Amniotic stem cell (primary cell): ENCODE measurements at places on chromosomes 2 and 18.
A peak's percentile ranks its signal among the peaks of the same experiment; 100 is the strongest.

DNA sequence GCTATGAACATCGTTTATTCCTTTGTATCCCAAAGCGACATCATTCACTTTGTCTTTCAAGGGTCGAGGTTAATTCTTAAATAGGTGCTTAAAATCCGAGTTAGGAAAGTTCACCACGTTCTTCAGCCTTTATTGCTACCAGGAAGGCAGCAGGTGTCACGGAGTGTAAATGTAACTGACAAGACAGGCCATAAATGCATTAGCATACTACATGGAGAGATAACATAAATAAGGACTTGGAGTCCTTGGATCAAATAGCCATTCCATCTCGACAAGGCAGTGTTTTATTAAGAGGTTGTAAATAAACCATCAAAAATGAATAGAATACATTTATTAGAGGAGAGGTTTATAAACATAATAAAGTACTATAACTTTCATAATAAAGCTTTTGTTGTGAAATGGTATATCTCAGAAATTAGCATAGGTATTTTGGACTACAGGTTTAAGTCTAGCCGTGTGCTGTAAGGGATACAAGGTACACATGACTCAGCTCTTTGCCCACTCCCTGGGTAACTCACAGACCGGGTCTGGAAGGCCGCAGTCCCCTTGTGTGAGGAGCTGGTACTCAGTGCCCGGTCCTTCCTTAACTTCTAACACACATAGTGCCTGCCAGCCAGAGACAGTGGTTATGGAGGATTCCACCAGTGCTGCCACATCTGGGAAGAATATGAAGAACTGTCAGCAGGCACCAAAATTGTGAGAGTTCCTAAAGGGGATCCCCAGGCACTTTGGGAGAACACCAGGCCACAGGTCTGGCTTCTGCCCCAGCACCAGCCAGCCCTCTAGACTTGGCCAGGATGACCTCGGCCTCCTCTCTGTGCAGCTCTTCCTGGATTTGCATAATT is 29.4 kb downstream of the CAPN13 start:
- DNase-seq, result no peak

GRCh38 chr2:109436610-109437225 is 177.0 kb downstream of the SEPTIN10 start:
- no peak for DNase-seq

DNA sequence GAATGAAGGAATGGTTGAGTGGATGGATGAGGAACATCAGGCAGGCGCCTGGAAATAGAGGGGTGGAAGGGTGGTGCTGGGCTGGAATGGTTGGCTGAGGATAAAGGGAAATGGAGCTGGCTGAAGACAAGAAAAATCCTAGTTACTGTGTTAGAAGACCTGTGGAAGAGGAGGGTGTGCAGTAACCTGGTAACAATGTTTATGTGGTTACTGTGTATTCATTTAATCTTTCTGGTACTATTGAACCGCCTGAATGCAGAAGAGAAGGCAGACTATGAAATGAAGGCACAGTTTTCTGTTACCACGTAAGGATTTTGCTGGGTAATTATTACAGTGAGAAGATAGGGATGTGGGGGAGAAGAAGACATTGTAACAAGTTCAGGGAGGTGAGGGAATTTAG is 110.3 kb upstream of the MGAT5 start:
- DNase-seq, result no peak

- DNase-seq, result no peak
Observed at GRCh38 chr2:42390401-42390969, 29.5 kb upstream of the COX7A2L start.

GRCh38 chr2:108921096-108922030 is 67.7 kb downstream of the EDAR start:
- DNase-seq, result no peak

DNA sequence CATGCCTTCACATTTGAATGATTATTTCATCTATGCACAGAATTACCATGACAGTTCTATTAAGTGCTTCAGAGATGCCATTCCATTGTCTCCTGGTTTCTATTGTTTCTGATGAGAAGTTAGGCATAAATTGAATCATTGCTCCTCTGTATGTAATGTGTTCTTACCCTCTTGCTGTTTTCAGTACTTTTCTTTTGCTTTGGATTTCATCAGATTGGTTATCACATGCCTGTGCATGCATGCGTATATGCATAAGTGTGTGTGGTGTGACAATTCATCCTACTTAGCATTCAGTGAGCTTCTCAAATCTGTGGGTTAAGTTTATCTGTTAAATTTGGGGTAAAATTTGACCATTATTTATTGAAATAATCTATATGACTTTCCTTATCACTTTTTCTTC is 263.3 kb upstream of the RND3 start:
- no peak for DNase-seq

DNA sequence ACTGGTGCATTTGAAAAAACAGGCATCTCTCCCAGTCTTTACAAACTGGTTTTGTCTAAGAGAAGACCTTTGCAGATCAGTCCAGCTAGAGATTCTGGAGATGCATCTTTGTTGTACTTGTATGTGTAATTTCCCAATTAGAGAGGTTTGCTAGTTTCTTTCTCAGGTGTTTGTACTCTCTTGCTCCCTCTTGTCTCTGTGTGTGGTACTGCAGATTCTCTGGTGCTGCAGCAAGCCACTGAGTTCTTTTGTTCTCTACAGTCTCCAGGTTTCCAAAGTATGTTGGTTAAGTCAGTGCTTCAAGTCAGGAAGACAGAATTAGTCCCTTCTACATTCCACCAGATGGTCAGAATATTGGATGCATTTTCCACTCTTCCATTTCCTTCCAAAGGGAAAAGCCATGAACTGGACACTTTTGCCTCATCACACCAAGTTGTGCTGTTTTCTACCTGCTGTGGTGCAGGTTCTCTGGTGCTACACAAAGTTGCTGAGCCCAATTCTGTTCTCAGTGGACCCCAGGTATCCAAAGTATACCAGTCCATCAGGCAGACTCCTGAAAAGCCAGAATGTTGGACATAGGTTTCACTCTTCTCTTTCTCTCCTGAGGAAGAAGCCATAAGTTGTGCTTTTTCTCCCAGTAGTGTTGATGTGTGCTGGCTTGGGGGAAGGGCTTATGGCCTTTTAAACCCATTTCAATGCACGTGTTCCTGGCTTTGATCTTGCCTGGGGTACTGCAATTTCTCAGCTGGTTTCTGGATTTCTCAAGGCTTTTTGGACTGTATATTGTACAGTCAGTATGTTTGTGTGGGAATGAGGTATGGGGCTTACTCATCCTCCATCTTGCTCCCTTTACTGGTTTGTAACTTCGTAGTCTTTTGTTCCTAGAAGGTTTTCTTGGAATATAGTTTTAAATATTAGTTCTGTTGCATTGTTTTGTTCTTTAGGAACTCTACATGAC is 29.8 kb downstream of the EPC2 start:
- DNase-seq, result no peak

- peak; percentile 25 for DNase-seq
Observed at GRCh38 chr18:56124186-56124585, 514.2 kb downstream of the TXNL1 start.

DNA sequence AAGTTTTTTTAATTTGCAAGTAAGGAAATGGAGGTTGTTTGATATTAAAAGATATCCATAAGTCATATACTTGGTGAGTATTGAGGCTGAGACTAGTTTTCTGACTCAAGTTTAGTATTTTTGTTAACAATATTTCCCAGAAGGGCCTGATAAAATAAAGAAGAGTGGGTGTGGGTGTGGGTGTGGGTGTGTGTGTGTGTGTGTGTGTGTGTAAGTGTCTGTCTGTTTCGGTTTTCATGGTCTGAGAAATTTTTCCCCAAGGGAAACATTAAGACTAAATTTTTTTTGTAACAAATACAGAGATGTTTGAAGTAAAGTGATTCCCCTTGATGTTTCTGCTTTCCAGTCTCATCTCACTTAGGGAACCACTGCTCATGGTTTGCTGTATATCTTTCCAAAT is 36.5 kb downstream of the PPM1B start:
- no peak for DNase-seq

GRCh38 chr2:120638450-120638849 is 97.2 kb upstream of the GLI2 start:
- no peak for DNase-seq

DNA sequence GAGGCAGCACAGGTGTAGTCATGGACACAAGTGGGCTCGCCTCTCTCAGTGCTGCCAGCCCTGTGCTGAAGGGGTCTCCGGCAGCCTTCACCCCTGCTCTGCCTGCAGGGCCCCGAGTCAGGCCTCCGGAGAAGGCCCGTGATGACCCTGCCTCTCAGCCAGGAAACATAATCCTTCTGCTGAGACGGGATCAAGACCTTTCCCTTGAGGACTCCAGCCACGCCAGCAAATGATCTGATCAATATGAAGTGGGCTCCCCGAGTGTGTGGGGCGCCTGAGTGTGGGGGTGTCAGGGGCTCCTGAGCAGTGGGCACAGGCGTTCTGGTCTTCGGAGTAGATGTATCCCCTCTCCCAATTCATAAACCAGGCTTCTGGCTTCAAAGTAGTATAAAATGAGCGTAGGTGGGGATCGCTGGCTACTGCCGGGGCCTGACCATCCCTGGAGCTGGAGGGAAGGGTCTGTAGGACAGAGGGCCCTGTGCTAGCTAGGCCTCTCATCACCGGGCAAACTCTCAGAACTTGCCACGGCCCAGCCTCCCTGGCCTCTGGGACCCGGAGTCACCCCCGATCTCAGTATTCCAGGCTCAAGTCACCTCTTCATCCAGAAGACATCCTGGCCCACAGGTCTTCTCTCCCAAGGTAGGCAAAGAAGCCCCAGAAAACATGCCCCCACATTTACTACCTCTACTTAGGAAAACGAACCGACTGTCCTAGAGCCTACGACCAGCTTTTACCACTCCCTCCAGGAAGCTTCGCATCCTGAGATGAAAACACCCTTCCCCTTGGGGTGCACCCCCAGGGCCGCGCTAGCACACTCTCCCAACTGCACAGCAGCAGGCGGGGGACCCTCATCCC is 33.6 kb downstream of the CRACDL start:
- DNase-seq, result no peak

DNA sequence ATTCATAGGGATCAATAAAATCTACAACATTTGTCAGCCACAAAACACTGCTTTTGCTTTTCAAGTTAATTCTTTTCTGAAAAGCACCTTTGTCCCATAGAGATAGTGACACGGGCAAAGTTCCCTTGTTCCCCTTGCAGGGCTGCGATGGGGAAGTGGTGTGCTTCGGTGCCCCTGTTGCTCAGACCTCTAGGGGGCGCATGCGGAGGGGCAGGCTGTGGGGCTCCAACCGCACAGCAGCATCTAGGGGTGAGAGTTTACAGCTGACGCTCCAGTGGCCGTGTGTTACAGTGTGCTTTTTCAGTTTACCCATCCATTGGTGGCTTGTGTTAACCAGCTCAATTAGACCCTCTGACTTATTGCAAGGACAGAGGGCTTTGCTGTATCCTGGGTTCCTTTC is 1432.2 kb upstream of the ACVR2A start:
- DNase-seq, result no peak

- DNase-seq, result no peak
Observed at GRCh38 chr2:191496838-191497237, 181.1 kb upstream of the NABP1 start.

- DNase-seq, result no peak
Observed at GRCh38 chr2:175877845-175878544, 124.1 kb downstream of the LNPK start.

DNA sequence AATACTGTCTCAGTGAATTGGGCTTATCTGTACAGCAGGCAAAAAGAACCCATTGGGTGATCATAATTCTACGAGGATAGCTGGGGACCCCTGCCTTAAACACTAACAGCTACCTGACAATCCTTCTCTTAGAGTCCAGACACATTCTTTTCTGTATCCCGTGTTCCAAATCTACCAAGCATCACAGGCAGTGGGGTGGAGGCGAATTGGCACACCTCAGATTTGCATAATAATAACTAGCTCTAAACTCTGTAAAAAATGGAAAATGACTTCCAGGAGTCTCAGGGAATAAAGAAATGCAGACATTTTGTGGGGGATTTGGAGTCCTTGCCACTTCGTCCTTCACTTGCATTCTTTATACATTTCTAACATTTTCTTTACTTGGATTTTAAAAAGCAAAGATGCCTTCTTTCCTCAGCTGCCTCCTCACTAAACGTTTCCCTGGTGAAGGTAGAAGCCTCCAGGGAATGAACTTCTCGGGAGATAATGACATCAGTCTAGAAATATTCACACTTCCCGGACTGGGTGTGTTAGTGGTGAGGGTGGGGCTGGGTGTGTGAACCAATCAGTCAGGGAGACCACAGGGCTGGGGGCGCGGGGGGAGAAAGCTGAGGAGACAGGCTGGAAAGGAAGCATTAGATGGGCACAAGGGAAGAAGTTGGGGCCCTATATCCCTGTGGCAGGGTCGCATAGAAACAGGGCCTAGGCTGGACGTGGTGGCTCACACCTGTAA is 59.1 kb upstream of the BOD1L2 start:
- no peak for DNase-seq

- DNase-seq, result no peak
Observed at GRCh38 chr18:27931535-27931934, 245.4 kb downstream of the CDH2 start.

DNA sequence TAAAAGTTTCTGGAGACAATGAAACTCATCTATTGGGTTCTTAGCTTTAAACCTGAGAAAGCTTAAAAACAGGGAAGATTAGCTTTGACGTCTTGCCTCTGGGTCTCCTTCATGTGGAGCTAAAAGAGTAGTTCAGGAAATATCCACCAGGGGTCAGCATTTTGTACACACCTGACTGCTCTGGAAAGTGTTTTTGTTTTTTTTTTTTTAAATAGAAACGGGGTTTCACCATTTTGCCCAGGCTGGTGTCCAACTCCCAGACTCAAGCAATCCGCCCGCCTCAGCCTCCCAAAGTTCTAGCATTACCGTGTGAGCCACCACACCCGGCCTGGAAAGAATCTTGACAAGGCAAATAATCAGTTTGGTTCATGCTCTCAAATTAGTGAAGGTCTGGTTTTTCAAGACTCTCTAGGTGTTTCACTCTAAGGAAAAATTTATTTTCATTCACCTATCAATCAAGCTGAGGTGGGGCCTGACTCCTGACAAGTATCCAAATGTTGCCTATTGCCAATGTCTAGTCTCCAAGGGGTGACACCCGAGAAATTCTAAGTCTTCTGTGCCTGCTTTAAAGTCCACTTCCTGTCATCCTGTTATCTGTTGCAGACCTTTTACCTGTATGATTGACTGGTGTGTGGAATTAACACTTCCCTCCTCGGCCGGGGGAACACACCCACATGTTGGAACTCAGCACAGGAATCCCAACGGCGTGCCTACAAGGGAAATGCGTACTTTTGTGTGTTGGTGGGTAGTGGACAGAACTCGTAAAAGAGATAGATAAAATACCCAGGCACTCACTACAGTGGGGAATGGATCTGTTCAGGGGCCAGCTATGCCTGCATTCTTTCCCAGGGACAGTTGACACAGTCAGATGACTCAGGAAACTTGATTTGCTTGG is 11.3 kb downstream of the IL1RN start:
- DNase-seq, result peak; percentile 60

DNA sequence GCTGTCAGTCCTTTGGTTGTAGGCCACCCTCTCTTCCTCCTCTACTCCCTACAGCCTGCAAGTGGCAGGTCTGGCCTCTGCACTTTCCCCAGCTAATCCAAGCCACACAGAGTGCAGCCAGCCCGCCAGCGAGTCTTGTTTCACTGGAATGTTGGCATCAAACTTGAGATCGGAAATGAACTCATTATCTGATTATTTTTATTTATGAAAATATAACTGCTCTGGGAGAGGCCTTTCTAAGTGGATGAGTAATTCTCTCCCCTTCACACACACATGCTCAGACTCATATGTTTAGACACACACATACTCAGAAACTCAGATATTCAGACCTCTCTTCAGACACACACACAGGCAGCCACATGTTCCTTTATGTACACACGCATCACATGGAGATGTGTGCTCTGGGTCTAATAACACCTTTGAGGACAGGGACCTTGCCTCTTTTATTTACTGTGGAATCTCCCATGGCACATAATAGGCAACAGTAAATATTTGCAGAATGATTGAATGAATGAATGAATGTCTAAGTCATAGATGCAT is 151.3 kb downstream of the ZFP36L2 start:
- DNase-seq, result peak; percentile 90

GRCh38 chr2:10369269-10370255 is 66.9 kb downstream of the HPCAL1 start:
- no peak for DNase-seq
